ENCODE measurements at places on chromosomes 4 and X. TPM values are rescaled to one million over a fixed set of nuclear protein-coding genes. Genes with fewer than 3 reads are reported as not detected.

DNA sequence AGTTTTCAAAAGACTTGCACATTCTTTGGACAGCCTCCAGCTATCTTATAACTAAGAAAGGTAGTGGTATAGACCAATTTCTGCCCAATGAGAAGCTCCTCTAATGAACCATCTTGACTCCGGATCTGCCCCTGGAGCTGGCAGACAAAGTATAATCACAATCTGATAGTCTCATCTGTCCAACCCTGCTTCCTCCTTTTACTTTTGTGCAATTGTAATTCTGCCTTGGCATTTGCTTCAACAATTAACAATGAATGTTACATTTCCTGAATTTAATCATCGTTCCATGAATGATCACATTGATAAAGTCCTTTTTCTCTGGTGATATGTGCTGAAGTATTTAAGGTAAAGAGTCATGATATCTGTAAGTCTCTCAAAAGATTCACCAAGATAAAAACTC is 27.8 kb downstream of the FRYL start:
- DNase-seq, result no peak

DNA sequence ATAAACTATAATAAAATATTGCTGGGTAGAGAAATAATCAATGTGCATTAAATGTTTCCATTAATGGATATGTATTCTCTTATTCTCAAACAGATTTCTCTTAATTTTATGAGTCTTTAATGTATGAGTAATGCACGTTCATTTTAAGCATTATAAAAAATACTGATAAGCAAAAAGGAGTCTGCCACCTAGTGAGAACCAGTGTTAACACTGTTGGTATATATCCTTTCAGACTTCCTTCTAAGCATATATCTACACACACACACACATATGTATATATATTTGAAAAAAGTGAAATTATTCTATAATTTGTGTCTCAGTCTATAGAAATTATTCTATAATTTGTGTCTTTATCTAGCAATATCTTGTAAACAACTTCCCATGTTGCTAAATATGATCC is 49.9 kb upstream of the MTMR1 start:
- no peak for DNase-seq

DNA sequence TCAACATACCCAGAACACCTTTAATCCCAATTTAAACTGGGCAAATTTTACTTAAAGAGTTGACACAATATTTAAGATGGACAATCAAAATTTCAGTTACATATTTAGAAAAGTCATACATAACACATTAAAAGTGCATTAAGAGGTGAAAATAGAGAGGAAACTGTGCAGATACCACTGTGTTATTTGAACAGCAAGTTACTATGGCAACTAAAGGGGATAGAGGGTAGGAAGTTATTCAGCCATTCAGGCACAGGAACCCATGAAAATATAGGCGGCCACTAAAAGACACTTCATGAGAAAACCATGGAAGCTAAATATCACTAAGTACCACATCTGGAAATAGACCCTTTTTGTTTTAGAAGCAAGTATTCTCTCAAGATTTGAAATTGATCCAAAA is 75.1 kb downstream of the PDGFC start:
- DNase-seq, result no peak

- DNase-seq, result no peak
Measured at GRCh38 chr4:158384414-158384813, 137.3 kb upstream of the RXFP1 start.

DNA sequence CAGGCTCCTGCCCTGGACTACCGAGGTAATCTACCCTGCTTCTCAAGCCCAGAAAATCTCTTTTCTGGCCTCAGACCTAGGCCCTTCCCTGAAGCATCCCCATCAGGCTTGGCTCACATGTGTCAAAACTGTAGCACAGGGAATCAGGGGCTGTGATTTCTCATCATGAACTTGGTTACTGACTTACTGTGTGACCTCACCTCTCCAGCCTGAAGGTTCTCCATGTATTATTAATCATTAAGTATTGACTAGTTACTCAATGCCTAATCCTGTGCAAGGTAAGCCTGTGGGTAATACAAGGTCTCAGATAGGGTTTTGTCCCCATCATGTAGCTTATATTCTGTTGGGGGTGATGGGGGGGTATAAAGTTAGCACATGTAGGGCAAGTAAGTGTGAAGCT is 6.8 kb downstream of the SRPX2 start:
- DNase-seq, result no peak

Gene BEND2
- 0.08 TPM for polyA plus RNA-seq

Gene MBNL3
- polyA plus RNA-seq, result 29.3 TPM

All from renal pelvis (tissue), 12 donors.